Ascending aorta (tissue), 2 donors: ENCODE measurements at places on chromosomes 11 and 22. TPM values are rescaled to one million over a fixed set of nuclear protein-coding genes. Genes with fewer than 3 reads are reported as not detected.

Gene SF3A1
- 92.9 TPM for total RNA-seq

DNA sequence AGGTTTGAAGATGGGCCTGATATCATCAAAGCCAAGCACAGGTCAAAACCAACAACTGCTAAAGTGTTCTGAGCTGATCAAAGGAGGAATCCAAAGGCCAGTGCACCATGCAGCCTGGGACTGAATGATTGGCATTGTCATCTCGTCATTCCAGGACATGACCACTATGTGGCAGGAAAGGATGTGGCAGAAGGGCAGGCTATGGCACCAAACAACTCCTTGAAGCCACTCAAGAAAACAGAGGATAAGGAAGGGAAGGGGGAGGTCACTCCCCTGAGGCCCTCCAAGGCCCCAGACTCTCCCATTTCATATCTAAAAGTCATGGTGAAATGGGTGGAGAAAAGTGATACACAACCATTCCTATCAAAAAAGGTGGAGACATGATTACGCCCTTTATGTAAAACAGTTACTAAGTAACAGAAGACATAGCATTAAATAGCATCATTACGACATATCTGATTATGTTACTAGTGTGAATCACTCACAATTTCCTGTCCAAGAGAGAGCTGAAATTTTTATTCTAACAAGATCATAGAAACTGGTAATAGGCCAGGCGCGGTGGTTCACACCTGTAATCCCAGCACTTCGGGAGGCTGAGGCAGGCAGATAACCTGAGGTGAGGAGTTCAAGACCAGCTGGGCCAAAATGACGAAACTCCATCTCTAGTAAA, 49.3 kb downstream of the AHNAK start:
- no peak overlapping the region for H3K27ac ChIP-seq
- DNase-seq, result no peak
- no peaks in the 10 kb centered on the region for H3K27me3 ChIP-seq

DNA sequence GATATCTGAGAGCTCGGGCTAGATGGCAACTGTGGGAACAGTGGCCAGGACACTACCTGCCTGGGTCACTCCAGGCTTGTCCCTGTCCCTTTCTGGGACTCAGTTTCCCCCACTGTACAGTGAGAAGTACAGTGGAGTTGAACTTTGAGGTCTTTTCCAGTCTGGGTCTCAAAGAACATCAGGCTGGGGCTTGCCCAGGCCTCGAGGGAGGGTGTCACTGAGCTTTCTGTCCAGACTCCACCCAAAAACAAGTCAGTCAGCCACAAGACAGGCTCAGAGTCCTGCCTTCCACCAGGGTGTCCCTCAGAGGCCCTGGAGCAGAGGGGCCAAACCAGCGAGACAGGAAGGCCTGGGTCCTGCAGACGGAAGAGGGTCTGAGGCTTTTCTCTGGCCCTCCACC, 2.0 kb upstream of the PLA2G3 start:
- DNase-seq, result no peak
- no peak overlapping the region for H3K4me3 ChIP-seq
- peak overlapping the region; percentile 1 for H3K27ac ChIP-seq

Gene BBOX1
- not detected for total RNA-seq

DNA sequence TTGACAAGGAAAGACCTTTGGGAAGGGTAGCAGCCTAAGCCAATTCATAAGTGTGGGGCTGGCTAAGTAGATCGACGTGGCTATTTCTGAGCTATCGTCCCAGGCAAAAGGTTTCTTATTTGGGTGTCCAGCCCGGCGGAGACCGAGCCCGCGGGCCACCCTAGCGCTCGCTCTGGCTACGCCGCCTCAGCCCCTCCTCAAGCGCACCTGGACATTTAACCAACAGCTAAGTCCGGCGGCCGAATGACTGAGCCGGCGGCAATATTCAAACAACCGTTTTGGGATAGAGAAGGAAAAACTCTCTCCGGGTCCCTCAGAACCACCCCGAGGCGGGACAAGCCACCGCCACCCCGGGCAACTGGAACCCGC, 457 bp downstream of the RNF141 start:
- H3K27ac ChIP-seq, result peak overlapping the region; percentile 93
- no peak for DNase-seq
- H3K36me3 ChIP-seq, result no peaks in the 10 kb centered on the region
- peaks cover 35% of the 10 kb centered on the region for H3K4me1 ChIP-seq
- no peaks in the 10 kb centered on the region for H3K27me3 ChIP-seq

- H3K4me3 ChIP-seq, result no peak overlapping the region
- H3K27me3 ChIP-seq, result no peaks in the 10 kb centered on the region
- no peaks in the 10 kb centered on the region for H3K36me3 ChIP-seq
These were observed 6.1 kb downstream of the P2RY2 start for GRCh38 chr11:73223998-73224730.

GRCh38 chr11:41403458-41403857, 56.0 kb downstream of the LRRC4C start:
- no peaks in the 10 kb centered on the region for H3K4me1 ChIP-seq
- H3K36me3 ChIP-seq, result no peaks in the 10 kb centered on the region
- no peak overlapping the region for H3K4me3 ChIP-seq

- H3K4me1 ChIP-seq, result peaks cover 42% of the 10 kb centered on the region
- H3K4me3 ChIP-seq, result peak overlapping the region; percentile 39
- peak; percentile 85 for DNase-seq
- no peaks in the 10 kb centered on the region for H3K27me3 ChIP-seq
These were observed 432 bp upstream of the GRK2 start for GRCh38 chr11:67265633-67266448.

DNA sequence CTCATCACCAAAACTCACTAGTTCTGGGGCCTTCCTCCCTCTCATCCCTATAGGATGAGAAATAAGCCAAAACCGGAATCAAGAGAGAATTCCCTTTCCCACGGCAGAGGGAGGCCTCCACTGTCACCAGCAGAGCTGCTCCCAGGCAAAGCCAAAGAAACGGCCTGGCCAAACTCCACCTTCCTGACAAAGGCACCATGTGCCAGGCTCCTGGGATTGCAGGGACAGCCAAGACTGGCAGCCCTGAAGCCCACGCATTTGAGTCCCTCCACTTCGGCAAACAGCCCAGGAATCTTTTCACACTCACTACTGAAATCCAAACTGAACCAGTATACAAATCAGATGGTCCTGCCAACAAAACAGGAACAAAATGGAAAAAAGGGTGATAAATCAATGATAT, 6.1 kb downstream of the SMCO4 start:
- DNase-seq, result no peak
- peak overlapping the region; percentile 76 for H3K27ac ChIP-seq
- no peaks in the 10 kb centered on the region for H3K36me3 ChIP-seq
- H3K4me3 ChIP-seq, result peak overlapping the region; percentile 37

DNA sequence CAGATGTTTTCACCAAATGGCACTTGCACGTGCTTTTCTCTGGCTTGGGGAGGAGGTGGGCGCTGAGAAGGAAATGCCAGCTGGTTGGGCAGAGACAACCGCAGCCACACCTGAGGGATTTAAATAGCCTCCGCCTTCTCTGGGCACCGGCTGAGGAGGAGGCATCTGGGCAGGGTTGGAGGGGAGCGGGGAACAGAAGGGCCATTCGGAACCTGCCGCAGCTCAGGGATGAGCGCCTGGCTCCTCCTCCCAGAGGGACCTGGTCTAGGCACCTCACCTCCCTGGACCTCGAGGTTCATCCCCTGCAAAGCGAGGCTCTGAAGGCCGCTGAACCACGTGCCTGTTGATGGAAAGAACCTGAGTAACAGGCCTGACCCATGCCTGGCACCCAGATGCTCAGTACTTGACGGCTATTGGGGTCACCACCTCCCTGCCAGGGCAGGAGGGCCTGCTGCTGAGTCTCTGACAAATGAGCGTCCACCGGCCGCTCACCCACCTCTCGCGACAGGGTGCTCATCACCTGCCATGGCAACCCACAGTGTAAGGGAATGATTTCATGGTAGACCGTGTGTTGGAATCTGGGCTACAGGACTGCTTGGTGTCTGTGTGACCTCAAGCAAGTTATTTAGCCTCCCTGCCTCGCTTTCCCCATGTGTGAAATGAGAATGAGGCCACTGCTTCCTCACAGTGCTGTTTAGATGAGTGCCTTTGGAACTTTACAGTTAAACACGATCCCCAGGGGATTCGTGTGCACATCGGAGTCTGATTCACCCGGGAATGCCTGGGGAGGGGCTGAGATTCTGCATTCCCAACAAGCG, 2.0 kb upstream of the KDELR3 start:
- no peak overlapping the region for H3K27ac ChIP-seq
- H3K36me3 ChIP-seq, result no peaks in the 10 kb centered on the region
- DNase-seq, result no peak

DNA sequence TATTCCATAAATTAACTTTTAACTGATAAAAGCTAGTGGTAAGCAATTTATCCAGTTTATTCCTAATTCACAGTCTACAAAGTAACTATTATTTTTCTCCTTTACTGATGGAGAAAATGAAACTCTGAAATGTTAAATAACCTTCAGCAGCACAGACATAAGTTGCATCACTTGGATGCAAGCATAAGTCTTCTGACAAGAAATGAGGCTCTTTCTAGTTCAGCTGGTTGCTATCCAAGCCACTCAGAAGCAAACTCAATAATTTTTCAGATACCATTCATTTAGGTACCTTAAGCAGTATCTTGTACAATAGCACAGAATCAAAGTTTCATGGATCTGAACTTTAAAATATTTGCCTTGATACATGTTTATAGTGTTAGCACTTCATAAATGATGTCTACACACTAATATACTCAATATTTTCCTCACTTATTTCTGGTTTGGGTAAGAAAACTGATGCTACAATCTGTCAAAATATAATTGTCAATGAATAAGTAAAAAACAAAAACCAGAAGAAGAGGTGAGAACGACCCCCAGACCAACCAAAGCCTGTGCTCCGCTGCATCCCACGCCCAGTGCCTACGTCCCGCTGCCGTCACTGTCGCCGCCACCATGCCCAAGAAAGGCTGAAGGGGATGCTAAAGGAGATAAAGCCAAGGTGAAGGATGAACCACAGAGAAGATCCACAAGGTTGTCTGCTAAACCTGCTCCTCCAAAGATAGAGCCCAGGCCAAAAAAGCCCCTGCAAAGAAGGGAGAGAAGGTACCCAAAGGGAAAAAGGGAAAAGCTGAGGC, 18.1 kb downstream of the FAM168A start:
- no peaks in the 10 kb centered on the region for H3K27me3 ChIP-seq
- no peaks in the 10 kb centered on the region for H3K4me1 ChIP-seq
- no peak for DNase-seq
- H3K27ac ChIP-seq, result no peak overlapping the region

Gene BARX2
- not detected for total RNA-seq

DNA sequence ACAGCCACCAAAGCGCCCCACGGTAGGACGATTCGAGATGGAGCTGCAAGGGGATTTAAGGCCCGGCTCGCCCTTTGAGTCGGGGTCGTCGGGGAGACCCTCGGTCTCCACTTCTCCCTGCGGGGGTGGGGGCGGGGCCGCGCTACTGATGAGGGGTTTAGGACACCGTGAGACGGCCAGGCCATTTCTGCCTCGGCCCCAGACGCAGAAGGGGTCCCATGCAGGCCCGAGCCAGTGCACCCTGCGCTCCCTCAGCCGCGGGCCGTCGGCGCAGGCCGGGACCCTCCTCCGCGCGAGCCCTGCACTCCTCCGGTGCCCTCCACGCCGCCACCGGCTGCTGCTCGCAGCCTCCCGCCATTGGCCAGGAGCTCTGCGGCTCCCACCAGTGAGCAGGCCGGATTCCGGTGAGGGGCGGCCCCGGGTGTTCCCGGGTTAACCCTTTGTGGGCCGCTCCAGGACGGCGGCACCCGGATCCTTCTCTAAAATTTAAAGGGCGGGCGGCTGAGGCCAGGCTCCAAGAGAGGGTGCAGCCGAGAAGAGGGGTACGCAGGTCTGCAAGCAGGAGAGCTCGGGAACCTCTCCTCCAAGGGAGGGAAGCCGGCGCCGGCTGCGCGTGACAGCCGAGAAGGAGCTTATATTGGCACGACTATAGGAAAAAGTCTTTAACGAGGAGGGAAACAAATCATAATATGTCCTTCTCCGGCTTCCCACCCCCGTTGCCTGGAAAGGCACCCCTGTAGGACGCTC, 18.0 kb downstream of the CREB3L1 start:
- DNase-seq, result peak; percentile 84
- no peaks in the 10 kb centered on the region for H3K27me3 ChIP-seq
- no peaks in the 10 kb centered on the region for H3K36me3 ChIP-seq
- H3K4me3 ChIP-seq, result peak overlapping the region; percentile 52
- no peak overlapping the region for H3K27ac ChIP-seq

- peak overlapping the region; percentile 64 for H3K4me3 ChIP-seq
- peaks cover 3% of the 10 kb centered on the region for H3K4me1 ChIP-seq
- DNase-seq, result peak; percentile 82
- peaks cover under 1% of the 10 kb centered on the region for H3K36me3 ChIP-seq
- no peaks in the 10 kb centered on the region for H3K27me3 ChIP-seq
These were observed 48.2 kb downstream of the MORC2 start for GRCh38 chr22:30920407-30920806.

DNA sequence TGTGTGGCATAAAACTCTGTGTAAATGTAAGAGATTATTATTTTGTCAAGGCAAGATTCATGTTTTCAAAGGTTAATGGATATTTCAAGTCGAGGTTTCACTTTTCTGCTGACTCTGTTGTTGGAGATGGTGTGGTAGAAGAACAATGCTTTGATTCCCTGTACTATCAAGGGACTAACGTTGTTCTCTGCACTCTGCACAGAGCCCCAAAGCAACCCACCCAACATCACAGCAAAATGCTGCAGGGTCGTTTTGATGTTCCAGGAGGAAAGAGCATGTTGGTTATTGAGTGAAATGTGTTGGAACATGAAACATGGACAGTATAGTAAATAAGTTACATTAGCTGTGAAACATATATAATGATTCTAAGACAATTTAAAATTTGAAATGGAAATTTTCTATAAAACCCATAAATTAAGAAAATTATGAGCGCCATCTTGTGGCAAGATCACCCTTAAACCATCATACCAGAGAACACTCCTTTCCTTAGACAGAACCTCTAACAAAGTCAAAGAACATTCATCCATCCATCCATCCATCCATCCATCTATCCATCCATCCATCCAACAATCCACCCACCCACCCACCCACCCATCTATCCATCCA, 164.4 kb upstream of the ZBED5 start:
- H3K4me1 ChIP-seq, result no peaks in the 10 kb centered on the region
- H3K27me3 ChIP-seq, result no peaks in the 10 kb centered on the region
- H3K4me3 ChIP-seq, result no peak overlapping the region
- no peak for DNase-seq

Gene CCDC15
- not detected for total RNA-seq

Gene MS4A10
- not detected for total RNA-seq

DNA sequence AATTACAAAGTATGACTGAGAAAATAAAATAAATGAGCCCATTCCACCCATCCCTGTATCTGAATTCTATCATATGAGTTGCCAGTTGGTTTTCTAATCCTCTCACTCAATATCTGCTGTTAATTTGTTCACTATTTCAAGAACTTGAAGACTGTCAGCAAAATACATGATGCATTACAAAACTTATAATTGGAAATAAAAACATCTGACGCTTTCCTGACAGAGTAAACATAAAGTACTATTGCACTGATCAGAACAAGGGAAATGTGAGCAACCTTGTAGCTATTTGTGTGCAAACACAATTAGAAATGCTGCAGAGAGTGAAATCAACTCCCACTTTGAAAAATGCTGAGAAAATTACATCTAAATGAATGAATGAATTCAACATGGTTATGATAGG, 97.1 kb downstream of the MPPED2 start:
- no peak overlapping the region for H3K4me3 ChIP-seq
- DNase-seq, result no peak
- no peaks in the 10 kb centered on the region for H3K4me1 ChIP-seq
- H3K36me3 ChIP-seq, result no peaks in the 10 kb centered on the region
- peak overlapping the region; percentile 67 for H3K27ac ChIP-seq
